Large intestine (tissue), 12 donors: ENCODE measurements at places on chromosomes 3 and 15.

DNA sequence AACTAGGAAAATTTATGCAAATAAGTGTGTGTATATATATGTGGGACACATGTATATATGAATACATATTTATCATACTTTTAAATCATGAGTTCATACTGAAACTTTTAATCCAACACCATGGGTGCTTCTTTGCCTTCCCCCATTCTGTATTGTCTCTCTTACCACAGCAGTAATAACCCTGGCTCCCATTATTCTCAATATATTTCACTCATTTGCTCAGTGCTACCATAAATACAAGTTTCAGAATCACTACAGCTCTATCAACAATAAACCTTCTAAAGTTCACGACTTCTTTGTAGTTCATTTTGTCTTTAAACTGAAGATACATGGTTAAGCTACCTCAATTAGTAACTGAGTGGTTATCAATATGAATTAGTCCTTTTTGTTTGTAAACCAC lies 82.2 kb downstream of the PCCB start:
- H3K4me3 ChIP-seq = no peak overlapping the region
- H3K36me3 ChIP-seq = peaks cover 57% of the 10 kb centered on the region
- H3K27ac ChIP-seq = no peak overlapping the region
- no peak for DNase-seq
- no peaks in the 10 kb centered on the region for H3K4me1 ChIP-seq

DNA sequence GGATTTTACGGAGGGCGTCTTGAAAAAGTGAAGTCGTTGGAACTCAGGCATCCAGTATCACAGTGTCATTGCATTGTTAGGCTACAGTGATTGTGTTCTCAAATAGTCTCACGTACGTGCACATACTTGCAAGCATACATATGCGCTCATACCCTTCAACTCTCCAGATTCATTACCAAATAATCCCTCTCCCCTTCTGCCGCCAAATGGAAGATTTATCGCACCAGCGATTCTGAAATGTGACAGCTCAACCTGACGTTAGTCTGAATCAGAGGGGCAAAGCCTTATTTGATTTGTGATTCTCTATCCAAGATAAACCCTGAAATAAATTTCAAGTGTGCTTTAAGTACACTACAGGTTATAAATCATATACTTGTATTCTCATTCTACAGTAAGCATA lies 119.4 kb downstream of the GADL1 start:
- H3K27ac ChIP-seq = no peak overlapping the region
- no peak overlapping the region for H3K4me3 ChIP-seq
- no peaks in the 10 kb centered on the region for H3K4me1 ChIP-seq
- no peaks in the 10 kb centered on the region for H3K36me3 ChIP-seq
- DNase-seq = no peak

GRCh38 chr3:40621252-40621651 lies 96.5 kb downstream of the ZNF621 start:
- no peak for DNase-seq
- H3K27ac ChIP-seq = no peak overlapping the region
- H3K4me3 ChIP-seq = no peak overlapping the region
- no peaks in the 10 kb centered on the region for H3K36me3 ChIP-seq
- H3K4me1 ChIP-seq = no peaks in the 10 kb centered on the region
- peaks cover 12% of the 10 kb centered on the region for H3K27me3 ChIP-seq

DNA sequence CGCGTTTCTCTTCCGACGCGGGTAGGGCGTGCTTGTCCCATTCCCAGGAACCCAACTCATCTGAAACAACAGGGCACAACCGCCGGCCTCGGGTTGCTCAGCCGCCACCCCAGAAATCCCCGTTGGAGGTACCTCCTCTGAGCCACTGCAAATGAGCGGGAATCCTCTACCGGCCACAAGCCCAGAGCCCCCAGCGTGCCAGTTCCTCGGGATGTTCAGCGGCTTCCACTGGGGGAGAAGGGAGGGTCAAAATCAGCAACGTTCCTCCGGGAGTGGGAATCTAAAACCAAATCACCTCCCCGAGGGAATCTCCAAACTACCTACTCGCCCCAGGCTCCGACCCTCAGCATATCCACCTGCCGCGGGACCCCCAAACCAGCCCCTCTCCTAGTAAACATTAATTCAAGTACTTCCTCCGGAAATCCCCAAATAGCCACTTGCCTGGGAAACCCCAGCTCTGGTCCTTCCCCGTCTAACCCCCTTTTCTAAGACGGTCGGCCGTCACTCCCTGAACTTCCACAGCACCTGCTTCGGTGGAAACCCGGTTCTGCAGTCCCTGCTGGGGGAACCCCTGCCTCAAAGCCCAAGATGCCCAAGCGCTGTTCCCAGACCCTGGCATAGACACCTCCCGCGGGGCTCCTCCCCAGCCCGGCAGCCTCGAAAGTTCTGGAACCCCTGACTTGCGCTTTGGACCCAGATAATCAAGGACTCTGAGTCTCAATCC lies 887 bp downstream of the OXTR start:
- H3K27ac ChIP-seq = no peak overlapping the region
- H3K4me1 ChIP-seq = peaks cover 11% of the 10 kb centered on the region
- H3K27me3 ChIP-seq = peaks cover 46% of the 10 kb centered on the region
- no peaks in the 10 kb centered on the region for H3K36me3 ChIP-seq

DNA sequence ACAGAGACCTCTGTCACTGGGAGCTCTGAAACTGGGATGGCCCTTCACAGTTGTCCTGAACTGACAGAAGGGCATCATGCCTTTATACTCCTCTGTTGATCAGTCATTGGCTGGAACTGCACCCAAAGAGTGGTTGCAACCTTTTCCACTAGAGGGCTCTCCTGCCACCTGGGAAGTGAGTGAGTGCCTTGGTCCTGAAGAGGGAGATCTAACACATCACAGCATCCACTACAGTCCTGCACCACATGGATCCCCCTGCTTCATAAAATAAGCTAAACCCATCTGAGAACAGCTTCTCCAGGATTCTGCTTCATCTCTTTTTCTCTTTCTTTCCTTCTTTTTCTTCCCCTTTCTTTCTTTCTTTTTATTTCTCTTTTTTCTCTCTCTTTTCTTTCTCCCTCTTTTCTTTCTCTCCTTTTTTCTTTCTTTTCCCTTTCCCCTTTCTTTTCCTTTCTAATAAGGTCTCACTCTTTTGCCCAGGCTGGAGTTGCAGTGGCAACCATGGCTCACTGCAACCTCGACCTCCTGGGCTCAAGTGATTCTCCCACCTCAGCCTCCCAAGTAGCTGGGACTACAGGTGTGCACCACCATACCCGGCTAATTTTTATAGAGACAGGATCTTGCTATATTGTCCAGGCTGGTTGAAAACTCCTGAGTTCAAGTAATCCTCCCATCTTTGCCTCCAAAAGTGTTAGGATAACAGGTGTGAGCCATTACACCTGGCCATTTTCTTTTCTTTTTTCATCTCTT lies 42.8 kb upstream of the RAF1 start:
- no peak overlapping the region for H3K27ac ChIP-seq
- no peaks in the 10 kb centered on the region for H3K36me3 ChIP-seq
- peaks cover 7% of the 10 kb centered on the region for H3K4me1 ChIP-seq
- no peaks in the 10 kb centered on the region for H3K27me3 ChIP-seq
- no peak overlapping the region for H3K4me3 ChIP-seq

GRCh38 chr15:67822537-67823313 lies 2.6 kb upstream of the SKOR1 start:
- H3K27ac ChIP-seq = no peak overlapping the region
- no peaks in the 10 kb centered on the region for H3K36me3 ChIP-seq
- H3K4me1 ChIP-seq = peaks cover 15% of the 10 kb centered on the region
- H3K27me3 ChIP-seq = peaks cover 93% of the 10 kb centered on the region
- DNase-seq = no peak

GRCh38 chr3:115695090-115695489 lies 71.8 kb downstream of the GAP43 start:
- DNase-seq = no peak
- no peak overlapping the region for H3K27ac ChIP-seq

DNA sequence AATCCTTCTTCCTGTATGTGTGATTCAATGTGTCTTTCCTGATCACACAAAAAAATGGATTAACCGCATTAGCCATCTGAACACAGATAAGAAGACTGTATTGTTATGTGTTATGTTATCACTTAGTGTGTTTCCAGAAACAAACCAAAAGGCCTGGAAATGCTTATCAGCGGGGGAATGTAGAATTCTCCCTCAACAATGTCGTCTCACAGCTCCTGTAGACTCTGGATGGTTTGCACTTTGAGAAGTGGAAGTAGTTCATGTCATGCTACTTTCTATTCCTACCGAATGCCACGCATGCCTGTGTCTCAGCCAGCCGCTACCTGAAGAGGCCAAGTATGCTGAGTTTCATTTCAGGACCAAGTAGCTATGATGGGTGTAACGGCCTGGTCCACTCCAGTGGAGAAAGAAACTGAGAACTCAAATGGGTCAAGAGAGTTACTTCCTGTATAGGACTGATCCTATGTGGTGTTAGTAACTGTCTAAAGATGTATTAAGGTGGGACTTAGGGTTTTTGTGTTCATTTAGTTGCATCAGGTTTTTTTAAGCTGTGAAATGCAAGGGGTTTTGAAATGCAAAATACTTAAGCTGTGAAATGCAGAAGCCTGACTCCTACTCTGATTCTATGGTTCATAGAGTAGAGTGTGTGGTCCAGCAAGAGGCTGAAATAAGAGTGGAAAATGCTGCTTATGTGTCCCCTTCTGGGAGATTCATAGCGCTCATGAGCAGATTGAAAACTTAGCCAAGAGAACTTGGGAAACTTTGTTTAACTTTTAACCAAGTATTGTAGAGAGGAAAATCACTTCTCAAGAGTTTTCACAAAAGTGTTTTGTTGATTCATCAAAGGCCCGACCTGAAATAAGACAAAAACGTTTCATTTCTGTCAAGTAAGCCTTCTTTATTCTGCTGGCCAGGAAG lies 118.5 kb upstream of the LMOD3 start:
- H3K27me3 ChIP-seq = no peaks in the 10 kb centered on the region
- H3K27ac ChIP-seq = peak overlapping the region; percentile 15
- H3K4me3 ChIP-seq = no peak overlapping the region
- peaks cover 5% of the 10 kb centered on the region for H3K36me3 ChIP-seq
- DNase-seq = peak; percentile 46
- peaks cover 6% of the 10 kb centered on the region for H3K4me1 ChIP-seq
